Adrenal gland (tissue), 19 donors: ENCODE measurements at places on chromosomes 6 and 20. TPM values are rescaled to one million over a fixed set of nuclear protein-coding genes. Genes with fewer than 3 reads are reported as not detected.

The GJE1 gene
- not detected for total RNA-seq

The OR12D3 gene
- not detected for total RNA-seq

The SLC17A1 gene
- not detected for total RNA-seq

The VGLL2 gene
- not detected for total RNA-seq

The NXT1 gene
- 16.8 TPM for total RNA-seq

The CCN5 gene
- 115 TPM for total RNA-seq

The SASH1 gene
- total RNA-seq = 8.0 TPM

GRCh38 chr20:24779131-24779530 is 169.9 kb upstream of the CST7 start:
- no peaks in the 10 kb centered on the region for H3K4me1 ChIP-seq
- no peak overlapping the region for H3K4me3 ChIP-seq
- H3K27ac ChIP-seq = no peak overlapping the region
- no peaks in the 10 kb centered on the region for H3K27me3 ChIP-seq

GRCh38 chr6:1609041-1609647 is 571 bp upstream of the FOXC1 start:
- peak overlapping the region; percentile 80 for H3K27ac ChIP-seq
- H3K36me3 ChIP-seq = no peaks in the 10 kb centered on the region
- H3K4me1 ChIP-seq = no peaks in the 10 kb centered on the region
- peak overlapping the region; percentile 68 for H3K4me3 ChIP-seq

DNA sequence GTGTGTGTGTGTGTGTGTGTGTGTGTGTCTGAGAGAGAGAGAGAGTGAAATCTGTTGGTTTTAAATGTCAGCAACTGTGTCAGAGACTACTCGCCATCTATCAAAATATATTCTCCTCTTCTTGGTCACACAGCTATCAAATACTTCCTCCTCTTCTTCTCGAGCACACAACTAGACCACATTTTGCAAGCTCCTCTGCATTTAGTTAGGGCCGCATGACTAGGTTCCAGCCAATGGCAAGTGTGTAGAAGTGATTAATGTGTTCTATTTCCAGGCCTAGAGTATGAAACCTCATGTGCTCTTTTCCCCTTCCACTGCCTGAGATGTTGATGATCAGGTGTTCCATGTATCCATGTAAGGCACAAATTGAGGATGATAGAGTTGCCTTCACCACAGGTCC is 278.5 kb upstream of the MARCKS start:
- H3K27me3 ChIP-seq = no peaks in the 10 kb centered on the region
- H3K4me3 ChIP-seq = no peak overlapping the region
- H3K27ac ChIP-seq = no peak overlapping the region
- H3K36me3 ChIP-seq = no peaks in the 10 kb centered on the region
- DNase-seq = no peak
- no peaks in the 10 kb centered on the region for H3K4me1 ChIP-seq

- no peak for DNase-seq
- H3K36me3 ChIP-seq = no peaks in the 10 kb centered on the region
- no peak overlapping the region for H3K27ac ChIP-seq
- H3K4me1 ChIP-seq = no peaks in the 10 kb centered on the region
- H3K4me3 ChIP-seq = no peak overlapping the region
These were observed 966.6 kb upstream of the SLC35B3 start for GRCh38 chr6:9401960-9402359.

DNA sequence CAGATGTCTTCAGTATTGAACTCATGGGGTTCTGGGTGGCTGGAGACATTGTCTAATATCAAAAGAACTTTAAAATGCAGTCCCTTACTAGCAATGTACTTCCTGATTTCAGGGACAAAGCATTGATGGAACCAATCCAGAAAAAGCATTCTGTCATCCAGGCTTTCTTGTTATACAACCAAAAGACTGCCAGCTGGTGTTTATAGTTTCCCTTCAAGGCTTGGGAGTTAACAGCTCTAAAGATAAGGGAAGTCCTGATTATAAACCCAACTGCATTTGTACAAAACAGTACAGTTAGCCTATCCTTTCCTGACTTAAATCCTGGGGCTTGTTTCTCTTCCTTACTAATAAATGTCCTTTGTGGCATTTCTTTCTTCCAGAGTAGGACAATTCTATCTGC is 160.0 kb downstream of the COL21A1 start:
- H3K36me3 ChIP-seq = no peaks in the 10 kb centered on the region
- H3K4me1 ChIP-seq = no peaks in the 10 kb centered on the region
- H3K4me3 ChIP-seq = no peak overlapping the region
- no peak overlapping the region for H3K27ac ChIP-seq
- no peaks in the 10 kb centered on the region for H3K27me3 ChIP-seq

DNA sequence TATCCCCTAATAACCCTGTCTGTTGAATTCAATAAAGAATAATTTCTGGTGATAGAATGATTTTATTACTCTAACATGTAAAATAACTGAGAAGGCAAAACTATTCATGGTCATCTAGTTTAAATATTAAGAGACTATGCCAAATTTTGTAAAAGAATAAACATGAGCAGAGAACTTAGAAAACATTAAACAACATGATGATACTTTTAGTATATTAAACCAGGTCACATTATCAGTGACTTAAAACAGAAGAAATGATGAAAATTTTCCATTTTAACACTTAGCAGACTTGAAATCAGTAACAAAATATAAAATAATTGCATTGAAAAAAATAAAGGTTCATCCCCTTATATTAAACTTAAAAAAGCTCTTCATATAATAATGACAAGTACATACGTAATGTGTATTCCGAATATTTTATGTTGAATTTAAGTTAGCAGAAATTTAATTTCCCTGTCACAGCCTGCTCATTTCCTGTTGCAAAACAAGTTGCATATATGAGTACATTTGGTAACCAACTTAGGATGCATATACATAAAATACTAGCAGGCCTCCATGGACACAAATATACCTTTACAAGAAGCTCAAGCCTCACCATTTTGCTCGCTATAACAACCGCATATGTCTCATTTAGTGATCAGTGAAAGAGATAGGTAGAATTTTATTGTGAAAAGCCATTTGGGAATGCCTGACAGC is 40.6 kb downstream of the DTNBP1 start:
- no peak overlapping the region for H3K27ac ChIP-seq
- no peak overlapping the region for H3K4me3 ChIP-seq
- H3K27me3 ChIP-seq = no peaks in the 10 kb centered on the region
- peaks cover 26% of the 10 kb centered on the region for H3K4me1 ChIP-seq
- no peaks in the 10 kb centered on the region for H3K36me3 ChIP-seq

DNA sequence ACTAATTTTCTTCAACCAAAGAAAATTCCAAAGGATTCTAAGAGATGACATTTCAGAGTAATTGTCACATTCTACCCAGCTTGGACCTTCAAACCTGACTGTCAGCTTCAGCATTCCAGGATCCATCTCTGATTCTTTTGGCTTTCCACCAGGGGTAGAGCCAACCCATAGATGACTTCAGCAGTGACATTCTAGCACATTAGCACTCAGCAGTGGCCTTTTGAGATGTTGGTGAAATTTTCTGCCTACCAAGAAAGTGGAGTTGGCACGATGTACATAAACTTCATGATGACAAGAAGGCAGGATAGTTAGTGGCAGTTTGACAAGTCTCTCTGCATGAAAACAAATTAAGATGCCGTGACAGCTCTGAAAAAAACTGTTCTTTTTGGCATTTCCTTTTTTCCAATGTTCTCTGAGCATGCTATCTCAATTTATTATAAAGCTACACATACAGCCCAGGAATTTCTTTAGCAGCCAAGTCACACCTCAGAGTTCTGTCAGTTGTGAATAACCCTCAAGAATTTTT is 466.5 kb upstream of the RNF217 start:
- no peak overlapping the region for H3K27ac ChIP-seq
- no peak overlapping the region for H3K4me3 ChIP-seq
- H3K4me1 ChIP-seq = no peaks in the 10 kb centered on the region
- DNase-seq = no peak
- no peaks in the 10 kb centered on the region for H3K27me3 ChIP-seq
- H3K36me3 ChIP-seq = no peaks in the 10 kb centered on the region

- no peak overlapping the region for H3K4me3 ChIP-seq
- H3K27ac ChIP-seq = no peak overlapping the region
- no peaks in the 10 kb centered on the region for H3K27me3 ChIP-seq
- H3K4me1 ChIP-seq = no peaks in the 10 kb centered on the region
- no peak for DNase-seq
- H3K36me3 ChIP-seq = no peaks in the 10 kb centered on the region
These were observed 469.1 kb downstream of the BTBD3 start for GRCh38 chr20:12386821-12387220.

DNA sequence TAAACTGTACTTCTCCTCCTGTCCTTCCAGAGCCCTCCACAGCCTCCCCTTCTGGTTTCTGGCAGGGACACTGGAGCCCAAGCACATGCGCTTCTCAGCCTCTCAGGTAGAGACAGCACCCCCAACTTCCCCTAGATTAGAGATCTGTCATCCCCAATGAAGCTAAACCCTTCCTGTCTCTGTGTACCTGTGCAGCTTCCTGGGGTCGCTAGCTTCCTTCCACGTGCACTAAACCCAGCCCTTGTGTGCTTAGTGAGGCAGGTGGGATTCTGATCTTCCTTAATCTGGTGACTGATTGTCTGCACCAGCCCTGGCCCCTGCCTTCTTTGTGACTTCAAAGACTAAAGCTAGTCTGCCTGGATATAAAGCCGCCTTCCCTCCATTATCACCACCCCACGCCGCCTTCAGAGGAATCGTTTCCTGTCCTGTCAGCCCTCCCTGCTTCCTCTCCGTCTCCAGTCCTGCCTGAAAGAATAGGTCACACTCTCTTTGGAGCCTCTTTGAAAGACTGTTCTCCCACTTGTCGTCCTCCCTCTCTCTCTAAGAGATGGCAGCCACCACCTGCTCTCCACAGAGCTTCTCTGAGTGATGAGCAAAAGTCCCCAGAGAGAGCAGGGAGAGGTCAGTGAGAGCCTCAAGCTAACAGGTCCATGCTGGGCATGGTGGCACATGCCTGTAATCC is 27.5 kb downstream of the CAPN11 start:
- no peaks in the 10 kb centered on the region for H3K36me3 ChIP-seq
- H3K27ac ChIP-seq = no peak overlapping the region
- H3K4me3 ChIP-seq = no peak overlapping the region
- H3K27me3 ChIP-seq = no peaks in the 10 kb centered on the region
- H3K4me1 ChIP-seq = no peaks in the 10 kb centered on the region

DNA sequence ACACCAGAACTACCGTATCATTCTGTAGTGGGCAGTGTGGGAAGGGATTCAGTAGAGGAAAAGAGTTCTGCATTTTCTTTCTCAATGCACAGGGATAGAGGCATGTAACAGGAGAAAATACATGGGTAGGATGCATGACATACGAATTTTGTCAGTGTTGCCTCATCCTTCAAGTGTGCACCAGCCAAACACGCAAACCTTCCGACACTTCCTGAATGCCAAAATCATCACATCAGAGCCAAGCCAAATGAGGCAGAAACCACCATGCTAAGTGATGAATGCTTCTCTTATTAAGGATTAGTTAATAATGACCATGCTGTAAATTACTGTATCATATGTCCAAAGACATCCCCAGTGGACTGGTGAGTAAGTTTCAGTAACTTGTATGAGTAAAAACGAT is 27.3 kb downstream of the RAMACL start:
- H3K4me3 ChIP-seq = no peak overlapping the region
- no peaks in the 10 kb centered on the region for H3K27me3 ChIP-seq
- no peaks in the 10 kb centered on the region for H3K36me3 ChIP-seq
- no peak for DNase-seq

DNA sequence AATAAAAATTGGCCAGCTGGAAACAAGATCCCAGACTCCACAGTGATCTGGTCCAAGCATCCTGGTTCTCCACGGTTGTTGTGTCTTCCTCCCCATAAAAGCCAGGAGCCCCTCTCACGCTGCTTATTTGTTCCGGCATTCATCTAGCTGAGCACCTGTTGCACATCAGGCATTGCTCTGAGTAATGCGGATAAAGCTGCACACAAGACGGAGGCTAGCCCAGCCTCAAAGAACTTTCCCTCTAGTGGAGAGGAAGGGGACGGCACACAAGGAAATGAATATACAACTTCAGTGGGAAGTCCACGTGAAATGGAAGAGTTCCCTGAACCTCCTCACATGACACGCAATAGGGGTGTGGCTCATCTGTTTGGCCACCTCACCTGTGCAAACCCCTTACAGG is 30.3 kb upstream of the NXT1 start:
- no peak for DNase-seq
- H3K27me3 ChIP-seq = no peaks in the 10 kb centered on the region
- H3K36me3 ChIP-seq = no peaks in the 10 kb centered on the region
- H3K27ac ChIP-seq = no peak overlapping the region

DNA sequence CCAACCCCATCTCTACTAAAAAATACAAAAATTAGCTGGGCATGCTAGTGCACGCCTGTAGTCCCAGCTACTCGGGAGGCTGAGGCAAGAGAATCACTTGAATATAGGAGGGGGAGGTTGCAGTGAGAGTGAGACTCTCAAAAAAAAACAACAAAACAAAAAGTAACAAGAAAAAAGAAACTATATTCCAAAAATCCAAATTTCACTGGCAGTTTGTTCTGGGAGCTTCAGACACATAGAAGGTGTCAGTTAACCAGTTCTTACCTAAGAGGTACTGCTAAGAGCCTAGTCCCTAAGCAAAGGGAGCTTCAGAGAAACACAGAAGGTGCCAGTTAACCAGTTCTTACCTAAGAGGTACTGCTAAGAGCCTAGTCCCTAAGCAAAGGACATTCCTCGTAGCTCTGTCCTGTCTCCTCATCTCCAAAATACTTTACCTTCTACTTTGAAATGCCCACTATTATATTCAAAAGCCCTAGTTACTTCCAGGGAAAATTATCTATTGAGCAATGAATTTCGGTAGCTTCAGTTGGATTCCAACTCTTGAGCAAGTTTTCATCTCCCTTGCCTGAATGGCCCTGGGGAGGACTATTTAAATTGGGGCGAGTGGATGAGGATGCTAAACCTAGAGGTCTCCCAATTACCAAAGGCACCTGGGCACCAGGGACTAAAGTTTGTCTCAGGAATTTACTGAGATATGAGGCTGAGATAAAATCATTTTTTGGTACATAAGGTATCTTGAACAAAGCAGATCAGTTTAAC is 41.0 kb downstream of the HFE start:
- no peak overlapping the region for H3K27ac ChIP-seq
- no peaks in the 10 kb centered on the region for H3K27me3 ChIP-seq
- H3K4me1 ChIP-seq = peaks cover 44% of the 10 kb centered on the region
- H3K36me3 ChIP-seq = peaks cover 22% of the 10 kb centered on the region
- DNase-seq = no peak
- no peak overlapping the region for H3K4me3 ChIP-seq

DNA sequence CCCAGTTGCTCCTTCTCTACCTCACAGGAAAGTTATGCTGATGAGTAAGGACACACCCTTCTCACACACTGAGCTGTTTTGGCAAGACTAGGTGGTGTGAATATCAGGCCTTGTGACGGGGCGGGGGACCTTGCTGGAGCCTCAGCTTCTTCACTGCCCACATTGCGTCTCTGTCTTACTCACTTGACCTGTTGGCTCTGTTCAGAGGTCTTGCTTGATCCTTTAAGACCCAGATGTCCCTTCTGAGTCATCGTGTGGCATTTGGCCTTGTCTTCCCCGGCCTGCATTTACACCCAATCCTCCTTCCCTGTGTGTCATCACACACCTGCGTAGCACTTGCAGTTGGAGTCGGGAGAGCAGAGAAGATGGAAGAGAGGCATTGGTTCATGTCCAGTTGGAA is 8.3 kb upstream of the PRND start:
- H3K36me3 ChIP-seq = no peaks in the 10 kb centered on the region
- no peaks in the 10 kb centered on the region for H3K4me1 ChIP-seq
- no peak overlapping the region for H3K4me3 ChIP-seq
- H3K27ac ChIP-seq = no peak overlapping the region
- H3K27me3 ChIP-seq = no peaks in the 10 kb centered on the region
- DNase-seq = no peak
